ENCODE measurements at places on chromosomes 5 and 9.
A peak's percentile ranks its signal among the peaks of the same experiment; 100 is the strongest.

DNA sequence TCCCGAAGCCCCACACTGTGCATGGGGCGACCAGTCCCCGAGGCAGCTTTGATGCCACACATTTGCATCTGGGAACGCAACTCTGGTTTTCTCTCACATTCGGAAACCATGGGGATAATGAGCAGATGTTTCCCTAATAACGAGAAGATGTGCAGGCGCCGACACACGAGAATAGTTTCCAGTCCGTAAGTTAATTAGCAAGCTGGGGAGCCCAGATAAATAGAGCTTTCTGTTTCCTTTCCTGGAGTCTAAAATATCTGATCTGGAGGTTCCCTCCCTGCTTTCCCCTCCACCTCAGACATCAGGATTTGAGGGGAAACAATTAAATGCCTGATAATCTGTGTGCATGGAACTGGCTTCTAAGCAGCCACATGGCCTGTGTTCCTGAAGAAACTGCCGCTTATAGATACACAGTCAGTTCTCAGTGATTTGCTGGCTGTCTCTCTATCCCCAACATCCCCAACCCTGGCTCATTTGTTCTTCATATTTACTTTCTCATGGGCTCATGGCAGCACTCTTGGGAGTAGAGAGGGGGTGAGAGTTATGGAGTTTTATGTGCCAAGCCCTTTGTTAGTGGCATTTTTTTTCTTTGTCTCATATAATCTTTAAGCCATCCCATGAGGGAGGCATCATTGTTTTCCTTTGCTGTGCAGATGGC is 62.8 kb downstream of the PDZD2 start:
- no peak for DNase-seq

GRCh38 chr5:131525805-131526204 is 109.2 kb downstream of the RAPGEF6 start:
- no peak for DNase-seq

- no peak for DNase-seq
These were observed 6.5 kb downstream of the ARL14EPL start for GRCh38 chr5:116038817-116039216.

DNA sequence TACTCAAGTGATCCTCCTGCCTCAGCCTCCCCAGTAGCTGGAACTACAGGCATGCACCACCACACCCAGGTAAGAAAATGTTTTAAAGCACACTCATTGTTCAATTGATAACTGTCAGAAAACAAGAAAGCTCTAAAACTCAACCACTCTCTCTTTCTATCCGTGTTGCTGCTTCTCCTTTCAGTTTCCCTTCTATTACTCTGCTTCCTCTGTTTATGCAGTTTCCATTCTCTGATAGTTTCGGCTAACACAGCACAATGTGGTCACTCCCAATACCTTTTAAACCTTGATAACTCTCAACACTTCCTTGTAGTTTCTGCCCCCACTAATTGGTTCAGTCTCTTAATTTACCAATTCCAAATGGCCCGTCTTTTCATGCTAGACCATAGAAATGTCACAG is 59.2 kb upstream of the NR4A3 start:
- no peak for DNase-seq

DNA sequence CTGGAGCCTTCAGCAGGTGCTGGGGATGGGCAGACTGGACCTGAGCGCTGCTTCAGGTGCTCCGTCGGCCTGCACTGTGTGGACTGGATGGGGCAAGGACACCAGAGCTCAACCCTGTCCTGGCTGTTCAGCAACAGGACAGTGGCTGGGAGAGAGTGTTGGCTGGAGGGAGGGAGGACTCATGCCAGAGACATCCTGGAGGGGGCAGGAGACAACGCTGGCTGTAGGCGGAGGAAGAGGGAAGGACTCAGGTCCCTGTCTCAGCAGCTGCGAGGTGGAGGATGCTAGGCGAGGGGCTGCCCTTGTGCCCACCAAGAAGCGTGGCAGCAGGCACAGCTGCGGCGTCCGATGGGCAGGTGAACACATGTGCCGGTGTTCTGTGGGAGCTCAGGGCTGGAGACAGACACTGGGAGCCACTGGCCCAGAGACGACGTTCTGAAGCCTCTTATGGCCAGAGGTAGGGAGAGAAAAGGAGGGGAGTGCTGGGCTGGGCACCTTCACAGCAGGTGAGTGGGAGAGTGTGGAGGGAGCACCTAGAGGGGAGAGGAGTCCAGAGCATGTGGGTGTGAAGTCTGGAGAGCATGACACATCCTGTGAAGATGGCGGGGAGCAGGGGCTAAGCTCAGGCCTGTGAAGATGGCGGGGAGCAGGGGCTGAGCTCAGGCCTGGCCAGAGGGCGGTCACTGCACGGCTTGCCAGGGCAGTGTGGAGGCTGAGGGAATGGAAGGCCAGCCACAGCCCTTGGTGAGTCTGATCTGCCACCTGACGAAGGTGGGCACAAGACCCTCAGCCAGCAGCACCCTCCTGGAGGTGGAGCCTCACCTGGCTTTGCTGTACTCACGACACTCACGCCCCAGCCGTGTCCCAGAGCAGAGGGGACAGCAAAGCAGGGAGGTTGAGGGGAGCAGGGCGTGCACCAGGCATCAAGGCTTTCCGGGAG is 79.1 kb upstream of the FCN1 start:
- no peak for DNase-seq

GRCh38 chr9:37284636-37285035 is 137.9 kb upstream of the GRHPR start:
- DNase-seq: no peak

DNA sequence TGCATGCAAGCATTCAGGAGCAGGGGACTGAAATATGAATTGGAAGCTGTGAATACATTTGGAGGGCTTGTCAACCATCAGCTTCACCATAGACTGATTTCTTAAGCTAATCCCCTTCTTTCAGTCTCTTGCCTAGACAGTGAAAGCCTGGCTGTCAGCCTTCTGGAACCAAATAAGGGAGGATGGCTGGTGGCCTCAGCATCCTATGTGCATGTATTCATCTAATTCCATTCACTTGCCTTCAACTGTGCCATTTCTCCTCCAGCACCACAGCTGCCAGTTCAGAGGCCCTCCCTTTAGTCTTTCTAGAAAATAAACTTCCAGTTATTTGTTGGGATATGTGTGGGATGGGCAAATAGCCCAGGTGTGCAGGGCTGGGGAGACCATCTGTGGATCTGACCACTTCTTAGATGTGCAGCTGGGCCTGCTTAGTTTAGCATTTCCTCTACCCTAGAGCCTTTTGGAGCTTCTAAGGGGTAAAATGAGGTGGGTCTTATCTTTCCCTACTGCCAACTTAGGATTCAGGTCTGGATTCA is 62.1 kb downstream of the AOPEP start:
- DNase-seq: no peak

DNA sequence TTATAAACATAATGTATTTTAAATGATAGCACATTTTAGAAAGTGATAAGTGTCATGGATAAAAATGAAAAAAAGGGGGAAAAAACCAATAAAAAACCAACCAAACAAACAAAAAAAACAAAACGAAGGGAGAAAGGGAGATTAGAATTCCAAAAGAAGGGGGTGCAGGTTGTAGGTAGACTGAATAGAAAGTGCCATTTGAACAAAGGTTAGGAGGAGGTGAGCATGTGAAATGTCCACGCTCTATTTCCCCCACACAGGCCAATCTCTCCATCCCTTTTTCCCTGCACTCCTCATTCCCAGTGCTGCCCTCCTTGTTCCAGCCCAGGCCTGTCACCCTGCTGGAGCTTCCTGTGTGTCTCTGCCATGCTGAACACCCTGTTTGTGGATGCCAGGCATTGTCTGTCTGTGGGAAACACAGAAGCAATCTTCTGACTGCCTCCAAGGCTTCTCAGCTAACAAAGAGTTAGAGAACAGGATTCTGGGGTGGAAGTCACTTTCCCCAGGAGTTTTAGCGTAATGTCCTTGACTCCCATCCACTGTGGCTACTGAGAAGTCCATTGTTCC is 138.8 kb downstream of the ADAMTS16 start:
- DNase-seq: no peak

GRCh38 chr5:509611-510185 is 14.6 kb downstream of the SLC9A3 start:
- DNase-seq: no peak

GRCh38 chr9:75432888-75433287 is 344.6 kb downstream of the OSTF1 start:
- DNase-seq: no peak

- no peak for DNase-seq
These were observed 3.3 kb upstream of the PAIP1 start for GRCh38 chr5:43560128-43560527.

DNA sequence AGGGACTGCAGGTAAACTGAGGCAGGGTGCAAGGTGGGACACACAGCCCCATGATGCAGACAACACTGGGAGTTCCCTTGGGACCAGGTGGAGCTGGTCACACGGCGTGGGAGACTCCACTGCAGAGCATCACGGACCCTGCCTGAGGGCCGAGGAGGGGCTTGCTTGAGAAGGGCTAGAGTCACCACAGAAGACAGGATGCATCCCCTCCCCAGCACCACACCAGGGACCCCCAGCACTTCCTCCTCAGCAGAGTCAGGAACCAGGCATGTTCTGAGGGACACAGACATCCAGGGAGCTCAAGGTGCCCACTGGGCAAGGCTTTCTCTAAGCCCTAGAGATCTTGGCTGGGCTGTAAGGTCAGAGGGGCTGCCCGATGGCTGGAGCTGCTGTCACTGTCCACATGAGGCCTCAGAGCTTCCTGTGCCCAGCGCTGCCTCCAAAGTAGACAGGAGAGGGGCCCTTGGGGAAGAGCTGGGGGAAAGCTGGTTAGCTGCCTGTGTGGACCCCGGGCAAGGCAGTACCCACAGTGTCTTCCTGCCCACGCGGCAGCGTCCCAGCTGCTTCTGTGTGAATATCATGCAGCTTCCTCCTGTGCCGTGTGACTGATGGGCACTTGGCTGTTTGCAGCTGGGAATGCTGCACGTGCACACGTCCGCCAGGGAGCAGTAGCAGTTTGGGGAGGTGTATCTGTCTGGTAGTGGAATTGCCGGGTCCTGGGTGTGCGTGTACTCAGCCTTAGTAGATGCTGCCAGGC is 176.6 kb downstream of the CACNA1B start:
- no peak for DNase-seq

GRCh38 chr5:25694801-25695200 is 1050.0 kb upstream of the CDH10 start:
- no peak for DNase-seq

GRCh38 chr5:137619191-137619870 is 116.6 kb downstream of the KLHL3 start:
- peak; percentile 77 for DNase-seq

- peak; percentile 16 for DNase-seq
These were observed 110.3 kb upstream of the PTCH1 start for GRCh38 chr9:95626885-95627558.

- no peak for DNase-seq
These were observed 351.8 kb downstream of the RAB3C start for GRCh38 chr5:58934629-58935097.

DNA sequence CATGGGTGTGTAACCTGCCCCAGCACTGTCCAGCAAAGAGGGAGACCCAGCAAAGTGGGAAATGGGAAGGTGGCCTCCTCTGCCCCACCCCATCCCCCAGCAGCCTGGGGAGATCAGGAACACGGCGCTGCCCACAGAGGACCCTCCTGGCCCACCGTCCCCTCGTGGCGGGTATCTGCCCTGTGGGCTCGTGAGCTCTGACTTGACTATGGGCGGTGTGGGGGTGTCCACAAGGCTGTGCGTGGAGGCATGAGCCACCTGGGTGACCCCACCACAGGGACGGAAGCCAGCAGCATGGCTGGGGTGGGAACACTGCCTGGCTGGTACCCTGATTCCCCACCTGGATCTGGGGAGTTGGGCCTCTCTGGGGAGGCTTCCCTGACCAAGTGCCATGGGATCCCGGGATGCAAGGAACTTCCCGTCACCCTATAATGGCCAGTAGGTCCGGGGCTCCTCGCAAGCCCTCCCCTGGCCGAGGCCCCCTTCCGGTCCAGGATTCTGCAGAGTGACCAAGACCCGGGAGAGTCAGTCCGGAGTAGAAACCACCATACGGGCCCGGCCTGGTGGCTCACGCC is 29.3 kb upstream of the SLC6A19 start:
- no peak for DNase-seq

GRCh38 chr9:113364951-113365350 is 11.8 kb downstream of the HDHD3 start:
- no peak for DNase-seq

DNA sequence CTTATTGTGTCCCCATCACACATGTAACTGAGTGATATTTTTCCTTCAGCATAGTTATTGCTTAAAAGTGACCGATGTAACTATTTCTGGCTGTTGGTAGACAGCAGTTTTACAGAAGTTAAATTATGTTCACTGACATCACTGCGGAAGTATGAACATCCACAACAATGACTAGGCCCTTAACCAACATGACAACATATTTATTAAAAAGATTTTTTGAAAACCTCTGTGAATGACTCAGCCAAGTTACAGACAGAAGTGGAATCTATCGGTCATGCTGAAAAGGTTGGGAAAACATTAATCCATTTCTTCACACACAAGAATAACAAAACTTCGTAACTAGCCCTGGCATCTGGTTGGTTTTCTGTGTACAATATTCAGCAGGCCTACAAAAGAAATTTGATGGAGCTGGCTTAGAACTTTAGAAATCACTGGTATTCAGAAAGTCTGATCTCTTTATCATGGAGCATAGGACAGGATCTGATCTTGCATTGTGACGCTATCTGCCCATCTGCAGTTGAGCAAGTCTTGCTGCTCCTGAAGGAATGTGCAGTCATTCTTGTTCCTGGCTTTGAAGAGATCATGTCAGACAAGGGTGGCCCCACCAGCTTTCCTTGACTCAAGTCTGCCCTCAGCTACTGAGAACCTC is 6.5 kb downstream of the GLIS3 start:
- DNase-seq: no peak

GRCh38 chr9:13165236-13165945 is 114.1 kb downstream of the MPDZ start:
- peak; percentile 30 for DNase-seq

GRCh38 chr5:4275232-4275631 is 679.6 kb downstream of the IRX1 start:
- DNase-seq: no peak

DNA sequence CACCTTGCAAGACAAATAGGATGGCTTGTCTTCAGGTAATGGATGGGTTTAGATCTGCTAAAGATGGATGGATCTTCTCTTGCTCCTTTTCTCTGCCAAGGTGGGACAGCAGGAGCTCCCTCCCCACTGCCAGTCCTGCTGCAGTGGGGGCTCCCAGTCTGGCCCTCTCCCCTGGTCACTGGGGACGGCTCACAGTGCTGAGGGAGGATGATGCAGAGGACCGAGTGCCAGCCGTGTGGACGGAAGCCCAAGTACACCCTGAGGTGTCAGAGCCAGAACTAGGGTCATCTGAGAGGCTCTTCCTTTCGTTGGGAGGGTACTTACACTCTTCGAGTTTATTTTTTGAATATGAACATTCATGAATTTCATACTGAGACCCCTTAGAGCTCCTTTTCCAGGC is 5.7 kb downstream of the CCDC69 start:
- no peak for DNase-seq

- DNase-seq: no peak
These were observed 77.5 kb upstream of the RARS1 start for GRCh38 chr5:168408561-168409305.

Measured in NCI-H2029 treated with DMSO at 0.1 percent for 48 hours (cell line).